Fibroblast of villous mesenchyme (primary cell): ENCODE measurements at places on chromosomes 2 and 18.
A peak's percentile ranks its signal among the peaks of the same experiment; 100 is the strongest.

- DNase-seq, result no peak
Observed at GRCh38 chr2:33909945-33910695, 311.0 kb upstream of the FAM98A start.

DNA sequence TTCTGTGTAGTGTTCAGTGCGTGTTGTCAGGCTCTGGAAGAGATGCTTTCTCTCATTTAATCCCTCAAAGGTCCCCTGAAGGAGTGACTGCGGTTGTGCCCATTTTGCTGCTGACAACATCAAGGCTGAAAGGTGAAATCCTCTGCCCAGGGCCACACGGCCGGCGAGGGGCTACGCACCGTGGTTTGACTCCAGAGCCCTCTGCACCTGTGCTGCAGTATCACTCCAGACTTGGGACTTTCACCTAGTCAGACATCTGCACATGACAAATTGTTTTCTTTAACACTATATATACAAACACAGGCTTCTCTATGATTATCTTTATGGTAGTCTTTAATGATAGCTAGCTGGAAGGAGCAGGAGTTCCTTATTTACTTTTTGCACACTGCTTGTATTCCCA lies 90.2 kb downstream of the ARMC9 start:
- DNase-seq, result no peak

DNA sequence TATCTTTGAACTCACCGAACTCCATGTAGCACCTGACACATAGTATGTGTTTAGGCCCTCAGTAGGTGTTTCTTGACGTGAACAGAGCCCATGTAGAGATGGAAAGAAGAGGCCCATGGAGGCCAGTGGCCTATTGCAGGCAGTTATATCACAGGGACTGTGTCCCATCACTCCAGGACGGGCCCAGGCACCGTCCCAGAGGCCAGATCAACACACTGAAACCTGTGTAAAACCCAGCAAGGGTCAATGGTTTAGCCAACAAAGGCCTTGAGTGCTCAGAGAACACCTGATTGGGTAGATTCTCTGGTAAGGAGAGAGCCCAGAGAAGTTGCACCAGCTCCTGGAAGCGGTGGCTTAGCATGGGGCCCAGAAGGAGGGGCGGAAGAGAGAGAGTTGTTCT lies 82.8 kb downstream of the INHBB start:
- DNase-seq, result no peak

- DNase-seq, result peak; percentile 34
Observed at GRCh38 chr2:109466674-109467575, 146.8 kb downstream of the SEPTIN10 start.

DNA sequence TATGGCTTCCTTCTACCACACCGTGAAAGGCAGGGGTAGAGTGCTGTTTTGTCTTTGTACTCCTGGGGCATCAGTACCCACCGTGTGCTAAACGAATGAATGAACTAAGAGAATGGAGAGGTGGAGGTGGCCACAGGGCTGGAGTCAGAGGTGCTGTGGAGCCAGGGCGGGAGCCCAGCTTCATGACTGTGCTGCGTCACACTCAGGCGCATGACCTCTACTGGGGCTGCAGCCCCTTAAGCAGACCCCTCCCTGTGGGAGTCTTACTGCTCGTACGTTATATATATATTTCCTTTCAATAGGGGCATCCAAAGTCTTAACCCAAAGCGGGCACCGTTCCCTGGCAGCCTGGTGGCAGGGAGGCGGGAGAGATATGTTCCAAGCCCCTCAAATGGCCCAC lies 18.0 kb upstream of the LBH start:
- no peak for DNase-seq

GRCh38 chr18:39464006-39464405 lies 1898.4 kb upstream of the CELF4 start:
- no peak for DNase-seq

DNA sequence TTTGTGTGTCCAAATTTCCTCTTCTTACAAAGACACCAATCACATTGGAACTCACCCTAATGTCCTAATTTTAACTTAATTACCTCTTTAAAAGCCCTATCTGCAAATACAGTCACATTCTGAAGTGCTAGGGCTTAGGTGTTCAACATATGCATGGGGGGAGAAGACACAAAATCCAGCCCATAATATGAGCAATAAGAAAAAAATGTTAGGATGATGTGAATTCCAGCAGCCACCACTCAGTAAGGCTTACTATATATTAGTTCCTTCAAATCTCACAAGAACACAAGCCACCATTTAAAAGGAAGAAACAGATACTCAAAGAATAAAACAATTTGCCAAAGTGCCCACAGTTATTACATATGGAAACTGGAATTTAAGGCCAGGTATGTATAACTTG lies 285.7 kb downstream of the EPHA4 start:
- DNase-seq, result no peak

GRCh38 chr2:102387763-102388546 lies 32.4 kb downstream of the IL18R1 start:
- no peak for DNase-seq

DNA sequence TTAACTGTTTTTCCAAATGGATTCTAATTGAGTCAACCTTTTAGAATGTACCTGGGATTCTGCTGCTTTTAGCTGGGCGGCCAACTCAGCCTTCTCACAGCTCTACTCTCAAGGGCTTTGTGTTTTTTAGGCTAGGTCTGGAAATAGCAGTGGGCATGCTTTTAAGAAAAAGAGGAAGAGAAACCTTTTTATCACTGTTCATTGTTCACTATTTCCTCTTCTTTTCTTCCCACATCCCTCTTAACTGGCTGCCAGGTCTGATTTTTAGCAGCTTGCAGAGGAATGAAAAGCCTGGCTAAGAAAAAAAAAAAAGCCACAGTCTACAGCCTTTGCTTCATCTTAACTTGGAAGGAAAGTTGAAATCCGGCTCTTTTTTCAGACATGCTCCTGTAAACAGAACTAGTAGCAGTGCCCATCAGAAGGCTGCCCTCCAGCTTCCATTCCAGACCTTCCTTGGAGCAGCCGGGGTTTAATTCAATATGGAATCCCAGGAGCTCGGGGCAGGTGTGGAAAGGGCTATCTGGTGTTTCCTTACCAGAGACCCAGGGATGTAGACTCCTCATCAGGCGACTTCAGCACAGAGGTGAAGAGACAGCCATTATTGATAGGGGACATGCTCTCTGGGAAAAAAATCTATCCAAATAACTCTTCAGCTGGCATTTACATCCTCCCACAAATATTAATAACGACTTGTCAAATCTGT lies 230.7 kb downstream of the MYO3B start:
- DNase-seq, result no peak

DNA sequence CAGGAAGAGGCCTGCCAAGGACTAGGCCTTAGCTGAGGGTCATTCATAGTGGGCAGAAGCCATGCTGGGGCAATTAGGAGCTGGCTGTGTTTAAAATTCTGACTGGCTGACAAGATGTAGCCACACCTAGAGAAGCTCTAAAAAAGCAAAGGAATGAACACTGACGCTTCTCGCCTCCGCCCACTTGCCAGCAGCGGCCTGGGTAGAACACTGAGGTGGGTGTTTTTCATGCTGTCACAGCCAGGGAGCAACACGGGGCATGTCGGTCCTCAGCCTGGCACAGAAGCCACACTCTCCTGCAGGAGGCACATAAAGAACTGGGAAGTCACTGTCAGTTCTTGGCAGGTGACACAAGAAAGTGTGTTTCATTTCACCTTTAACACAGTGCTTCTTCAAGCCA lies 10.4 kb downstream of the CHST10 start:
- DNase-seq, result no peak

DNA sequence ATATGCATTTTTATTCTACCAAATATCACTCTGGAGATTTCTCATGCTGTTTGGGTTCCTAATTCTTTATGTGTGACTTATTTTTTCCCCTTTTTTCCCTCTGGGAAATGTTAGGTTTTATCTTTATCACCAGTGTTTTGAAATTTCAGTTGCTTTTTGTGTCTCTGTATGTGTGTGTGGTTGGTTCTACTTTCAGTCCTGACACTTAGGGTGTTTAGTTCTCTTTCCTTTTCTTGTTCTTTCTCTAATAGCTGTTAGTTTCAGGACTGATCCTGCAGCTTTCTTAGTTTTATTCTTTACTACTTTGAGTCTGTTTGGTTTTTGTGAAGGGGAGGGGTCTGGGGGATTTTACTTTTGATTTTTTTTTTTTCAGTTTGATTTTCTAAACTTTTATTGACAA lies 23.1 kb downstream of the PPM1B start:
- no peak for DNase-seq

DNA sequence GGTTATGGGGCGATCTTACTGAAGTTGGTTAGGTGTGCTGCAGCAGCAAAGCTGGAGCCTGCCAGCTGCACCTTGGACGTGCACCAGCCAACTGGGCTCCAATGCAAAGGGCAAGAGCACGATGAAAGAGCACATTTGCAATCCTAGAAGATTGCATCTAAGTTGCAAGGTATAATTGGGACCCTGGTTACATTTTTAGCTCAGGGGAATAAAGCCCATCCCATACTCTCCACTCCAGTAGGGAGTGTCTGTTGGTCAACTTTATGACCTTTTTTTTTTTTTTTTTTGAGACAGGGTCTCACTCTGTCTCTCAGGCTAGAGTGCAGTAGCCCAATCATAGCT lies 22.2 kb upstream of the GPR55 start:
- no peak for DNase-seq

DNA sequence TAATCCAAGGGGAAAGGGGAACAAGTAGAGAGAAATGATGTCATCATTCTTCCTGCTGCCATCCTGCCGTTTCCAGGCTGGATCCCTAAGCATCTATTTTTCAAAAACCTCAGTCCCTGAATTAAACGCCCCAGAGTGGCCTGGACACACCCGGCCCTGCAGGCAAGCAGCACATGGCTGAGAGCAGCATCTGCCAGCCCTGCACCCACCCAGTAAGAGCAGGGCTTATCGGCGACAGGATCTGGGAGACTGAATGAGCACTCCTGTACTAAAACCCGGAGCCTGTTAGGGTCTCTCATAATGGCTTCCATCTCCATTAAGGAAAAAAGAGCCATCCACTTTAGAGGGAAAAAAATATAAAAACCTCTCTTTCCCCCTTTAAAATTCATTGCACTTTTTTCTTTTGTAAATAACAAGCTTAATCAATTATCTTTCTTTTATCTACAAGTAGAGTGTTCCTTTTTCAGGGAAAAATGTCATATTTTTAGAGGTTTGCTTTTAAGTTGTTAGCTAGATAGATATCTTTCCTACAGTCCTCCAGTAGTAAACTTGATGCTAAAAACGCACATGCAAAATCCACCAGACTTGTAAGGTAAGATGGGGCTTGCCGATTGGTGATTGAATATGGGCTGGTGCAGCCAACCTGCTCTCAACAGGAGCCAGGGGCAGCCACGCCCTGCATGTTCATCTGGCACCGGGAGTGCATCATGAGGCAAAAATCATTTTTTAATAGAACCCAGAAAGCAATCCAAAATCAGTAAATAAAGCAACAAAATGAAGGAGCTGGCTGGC lies 457.8 kb downstream of the EIPR1 start:
- DNase-seq, result no peak

DNA sequence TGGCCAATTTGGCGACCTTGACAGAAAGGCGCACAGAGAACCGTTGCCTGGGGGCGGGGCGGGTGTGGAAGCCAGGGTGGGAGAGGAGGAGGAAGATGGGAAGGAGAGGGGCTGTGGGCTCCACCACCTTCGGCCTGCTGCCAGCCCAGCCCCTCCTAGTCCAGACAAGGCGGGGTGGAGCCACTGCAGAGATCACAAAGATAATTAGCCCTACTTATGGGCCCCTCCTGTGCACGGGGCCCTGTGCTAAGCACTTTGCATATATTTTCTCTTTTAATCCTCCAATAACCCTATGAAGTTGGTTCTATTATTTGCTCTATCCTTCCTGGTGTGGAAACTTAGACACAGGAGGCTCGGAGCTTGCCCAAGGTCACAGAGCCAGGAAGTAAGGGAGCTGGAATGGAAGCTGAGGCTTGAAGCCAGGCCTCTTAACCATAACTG lies 13.7 kb upstream of the ECEL1 start:
- DNase-seq, result no peak

GRCh38 chr2:1183300-1183699 lies 230.0 kb upstream of the TPO start:
- no peak for DNase-seq

DNA sequence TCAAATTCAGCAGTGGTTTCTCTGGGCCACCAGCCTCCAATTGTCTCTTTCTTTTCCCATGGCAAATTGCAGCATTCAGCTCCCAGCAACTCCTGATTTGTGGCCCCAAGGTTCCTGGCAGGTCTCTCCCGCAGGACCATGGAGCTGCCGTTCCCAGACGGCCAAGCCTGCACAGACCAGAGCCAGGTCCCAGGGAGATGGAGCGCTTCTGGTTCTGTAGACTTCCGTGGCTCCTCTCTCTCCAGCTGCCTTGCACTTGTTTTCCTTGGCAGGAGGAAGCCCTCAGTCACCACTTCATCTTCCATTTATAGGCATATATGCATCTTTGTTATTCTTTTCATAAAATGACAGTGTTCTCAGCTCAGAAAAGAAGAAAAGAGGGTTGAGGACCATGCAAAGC lies 21.7 kb downstream of the TNP1 start:
- DNase-seq, result no peak

GRCh38 chr2:974054-974453 lies 23.4 kb downstream of the SNTG2 start:
- no peak for DNase-seq

DNA sequence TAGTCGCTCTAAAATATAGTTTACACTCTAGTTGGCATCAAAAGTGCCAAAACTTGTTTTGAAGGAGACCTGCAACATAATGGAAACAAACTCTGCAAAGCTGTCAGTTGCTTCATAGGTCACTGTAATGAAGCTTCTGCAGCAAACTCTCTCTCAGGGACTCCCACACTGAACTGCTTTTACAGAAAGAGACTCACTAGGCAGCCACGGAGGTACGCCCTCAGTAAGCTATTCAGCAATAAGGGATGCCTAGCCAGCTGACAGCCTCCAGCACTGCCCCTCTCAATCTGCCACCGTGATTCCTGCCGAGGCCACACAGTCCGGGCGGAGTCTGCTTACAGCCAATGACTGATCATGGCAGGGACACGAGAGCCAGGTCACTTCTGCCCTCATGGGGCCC lies 51.1 kb downstream of the COLEC12 start:
- peak; percentile 20 for DNase-seq

DNA sequence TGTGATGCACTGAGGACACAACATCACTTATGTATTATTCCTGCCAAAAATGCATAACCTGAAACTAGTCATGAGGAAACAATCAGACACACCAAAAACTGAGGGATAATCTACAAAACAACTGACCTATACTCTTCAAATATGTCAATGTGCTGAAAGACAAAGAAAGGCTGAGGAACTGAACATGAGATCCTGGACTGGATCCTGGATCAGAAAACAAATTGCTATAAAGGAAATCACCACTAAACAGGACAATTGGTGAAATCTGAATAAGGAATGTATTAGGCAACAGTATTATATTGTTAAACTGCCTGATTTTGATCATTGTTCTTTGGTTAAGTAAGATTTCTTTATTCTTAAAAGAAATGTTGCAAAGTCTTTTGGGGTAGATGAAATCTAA lies 28.8 kb downstream of the CUL3 start:
- DNase-seq, result no peak

- no peak for DNase-seq
Observed at GRCh38 chr2:54384301-54385203, 71.6 kb upstream of the SPTBN1 start.

- peak; percentile 43 for DNase-seq
Observed at GRCh38 chr2:174635776-174636404, 38.3 kb upstream of the WIPF1 start.

GRCh38 chr18:49628881-49629795 lies 67.3 kb downstream of the LIPG start:
- no peak for DNase-seq
